ENCODE measurements at places on chromosomes 2 and 18.

DNA sequence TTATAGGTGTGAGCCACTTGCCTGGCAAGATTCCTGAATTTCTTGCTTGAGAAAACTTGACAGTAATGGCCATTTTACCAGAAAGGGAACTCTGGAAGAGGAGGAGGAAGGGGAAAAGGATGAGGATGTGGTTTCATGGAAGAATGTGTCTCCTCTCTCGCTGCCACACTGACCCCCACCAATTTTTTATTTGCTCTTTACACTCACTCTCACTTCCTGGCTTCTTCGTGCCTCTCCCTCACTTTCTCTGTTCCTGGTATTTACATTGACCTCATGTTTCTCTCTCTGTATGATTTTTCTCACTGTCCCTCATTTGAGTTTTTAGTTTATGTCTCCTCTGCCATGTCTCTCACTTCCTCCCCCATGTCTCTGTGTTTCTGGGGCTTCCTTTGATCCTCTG lies 134.5 kb upstream of the CAB39 start:
- no peak for DNase-seq

- no peak for DNase-seq
Measured at GRCh38 chr2:39733070-39733674, 45.9 kb downstream of the THUMPD2 start.

DNA sequence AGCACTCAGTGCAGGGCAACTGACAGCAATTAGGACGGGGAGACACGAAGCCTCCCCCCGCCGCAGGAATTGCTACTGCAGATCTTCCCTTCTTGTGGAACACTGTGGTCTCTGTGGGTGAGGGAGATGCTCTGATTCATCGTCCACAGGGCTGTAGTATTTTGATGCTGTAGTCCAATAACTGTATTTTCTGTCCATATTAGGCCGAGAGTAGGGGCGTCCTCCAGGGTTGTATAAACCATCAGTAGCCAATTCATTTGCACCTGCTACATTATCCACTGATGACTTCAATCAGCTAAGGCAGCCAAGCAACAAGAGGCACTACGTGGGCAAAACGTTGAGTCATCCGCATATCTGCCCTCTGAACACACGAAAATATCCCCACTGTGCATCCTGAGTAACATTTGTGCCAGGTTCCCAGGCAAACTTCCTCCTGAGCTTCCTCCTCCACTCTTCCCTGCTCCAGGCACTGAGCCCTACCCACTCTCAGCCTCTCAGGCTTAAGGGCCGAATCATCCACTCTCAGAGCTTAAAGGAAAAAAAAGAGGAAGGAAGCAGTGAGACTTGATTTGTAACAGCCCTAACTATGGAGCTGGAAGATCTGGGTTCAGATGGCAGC lies 62.1 kb downstream of the LBH start:
- DNase-seq: no peak

DNA sequence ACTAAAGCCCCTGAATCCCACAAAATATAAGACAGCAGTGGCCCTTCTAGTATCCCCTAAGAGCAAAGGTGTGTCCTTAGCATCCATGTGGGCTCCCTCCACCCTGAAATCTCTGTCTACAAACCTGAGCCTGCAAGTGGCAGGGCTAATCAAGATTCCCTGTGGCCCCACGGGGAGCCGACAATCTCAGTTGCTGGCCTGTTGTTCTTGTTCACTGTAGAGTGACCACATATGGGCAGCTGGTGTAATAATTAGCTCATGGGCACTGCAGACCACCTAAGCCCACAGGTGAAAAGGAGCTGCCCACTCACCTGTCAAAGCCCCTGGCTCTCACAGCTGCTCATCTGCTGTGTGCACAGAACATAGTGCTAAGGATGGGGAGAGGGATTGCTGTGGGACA lies 102.3 kb downstream of the MRO start:
- DNase-seq: no peak

GRCh38 chr2:39325966-39326365 lies 82.2 kb upstream of the CDKL4 start:
- no peak for DNase-seq

DNA sequence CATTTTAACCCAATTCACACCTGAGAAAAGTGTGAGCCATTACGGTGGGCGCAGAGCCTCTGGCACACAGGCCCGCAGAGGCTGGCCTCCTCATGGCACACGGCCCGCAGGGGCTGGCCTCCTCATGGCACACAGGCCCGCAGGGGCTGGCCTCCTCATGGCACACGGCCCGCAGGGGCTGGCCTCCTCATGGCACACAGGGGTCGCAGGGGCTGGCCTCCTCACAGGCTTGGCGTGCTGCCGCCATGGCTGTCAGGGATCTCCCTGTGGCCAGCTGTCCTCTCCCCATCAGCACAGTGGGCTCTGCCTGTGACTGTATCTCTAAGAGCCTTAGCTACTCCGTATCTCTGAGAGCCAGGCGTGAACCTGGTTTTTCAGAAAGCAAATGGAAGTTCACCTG lies 24.6 kb downstream of the ANO7 start:
- DNase-seq: no peak

GRCh38 chr2:204152616-204153015 lies 216.1 kb downstream of the ICOS start:
- no peak for DNase-seq

DNA sequence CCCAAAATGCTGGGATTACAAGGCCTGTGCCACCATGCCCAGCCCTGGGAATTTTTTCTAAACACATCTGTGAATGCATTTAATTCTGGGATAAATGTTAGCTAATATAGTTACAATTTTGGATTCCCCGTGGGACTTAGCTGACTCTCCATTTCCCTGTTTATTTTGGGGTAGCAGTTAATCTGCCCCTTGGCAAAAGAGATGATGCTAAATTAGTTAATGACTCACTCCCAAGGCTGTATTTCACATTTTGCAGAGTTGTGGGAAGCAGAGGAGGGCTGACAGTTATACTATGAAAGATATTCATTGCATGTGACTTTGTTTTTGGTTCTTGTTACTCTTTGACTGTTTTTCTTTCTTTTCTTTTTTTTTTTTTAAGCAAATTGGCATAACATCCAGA lies 3.2 kb downstream of the MTHFD2 start:
- no peak for DNase-seq

Measured in NCI-H1092 treated with DMSO at 0.1 percent for 48 hours (cell line).